Nucleus accumbens (tissue), 56 donors: ENCODE measurements at places on chromosomes 16 and 17.
A peak's percentile ranks its signal among the peaks of the same experiment; 100 is the strongest.

DNA sequence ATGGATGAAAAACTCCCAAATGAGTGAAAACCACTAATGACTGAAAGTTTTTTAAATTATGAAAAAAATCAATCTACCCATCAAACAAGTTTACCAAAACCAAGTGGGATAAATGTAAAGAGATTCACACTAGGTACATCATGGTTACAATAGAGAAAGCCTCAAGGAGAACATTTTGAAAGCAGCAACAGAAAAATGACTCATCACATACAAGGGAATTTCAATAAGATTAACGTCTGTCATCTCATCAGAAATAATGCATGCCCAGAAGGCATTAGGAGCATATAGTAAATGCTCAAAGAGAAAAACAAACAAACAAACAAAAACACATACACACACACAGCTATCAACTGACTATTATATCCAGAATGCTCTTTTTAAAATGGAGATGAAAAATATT lies 261.8 kb upstream of the KIF2B start:
- no peak for DNase-seq

DNA sequence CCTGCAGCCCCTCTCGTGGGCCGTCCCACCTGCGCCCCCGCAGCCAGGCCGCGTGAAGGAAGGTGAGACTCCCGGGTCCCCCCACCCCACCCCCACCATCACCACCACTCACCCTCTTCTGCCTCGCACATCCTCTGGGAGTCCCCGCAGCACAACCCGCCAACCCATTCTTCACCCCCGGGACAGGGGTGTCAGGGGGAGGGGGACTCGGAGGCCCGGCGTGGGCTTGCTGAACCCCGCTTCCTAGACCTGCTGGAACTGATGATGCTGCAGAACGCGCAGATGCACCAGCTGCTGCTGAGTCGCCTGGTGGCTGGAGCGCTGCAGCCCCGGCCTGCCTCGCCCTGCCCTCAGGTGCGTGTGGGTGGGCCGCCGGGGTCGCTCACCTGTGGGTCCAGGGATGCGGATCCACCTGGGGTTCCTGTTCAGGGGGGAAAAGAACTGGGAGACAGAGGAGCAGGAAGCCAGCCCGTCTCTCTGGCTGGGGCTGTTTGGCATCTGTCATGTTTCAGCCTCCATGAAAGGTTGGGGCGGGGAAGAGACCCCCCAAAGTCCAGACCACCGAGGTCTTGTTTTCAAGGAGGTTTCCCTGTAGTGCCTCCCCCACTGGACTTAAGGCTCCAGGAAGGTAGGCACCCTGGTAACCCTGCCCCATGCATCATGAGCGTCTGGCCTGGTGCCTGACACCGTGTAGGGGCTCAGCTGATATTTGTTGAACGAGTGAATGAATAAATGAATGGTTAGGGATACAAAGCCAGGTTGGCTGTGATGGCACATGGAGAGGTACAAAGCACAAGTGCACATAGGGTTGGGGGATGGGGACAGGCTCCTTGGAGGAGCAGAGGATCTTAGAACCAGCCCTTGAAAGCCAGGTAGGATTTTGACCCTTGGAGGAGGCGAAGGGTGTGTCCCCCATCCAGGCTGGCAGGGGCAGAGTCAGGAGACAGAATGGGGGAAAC lies 849 bp downstream of the PRR29 start:
- DNase-seq: no peak

GRCh38 chr17:79984045-79984840 lies 51.4 kb downstream of the TBC1D16 start:
- no peak for DNase-seq

DNA sequence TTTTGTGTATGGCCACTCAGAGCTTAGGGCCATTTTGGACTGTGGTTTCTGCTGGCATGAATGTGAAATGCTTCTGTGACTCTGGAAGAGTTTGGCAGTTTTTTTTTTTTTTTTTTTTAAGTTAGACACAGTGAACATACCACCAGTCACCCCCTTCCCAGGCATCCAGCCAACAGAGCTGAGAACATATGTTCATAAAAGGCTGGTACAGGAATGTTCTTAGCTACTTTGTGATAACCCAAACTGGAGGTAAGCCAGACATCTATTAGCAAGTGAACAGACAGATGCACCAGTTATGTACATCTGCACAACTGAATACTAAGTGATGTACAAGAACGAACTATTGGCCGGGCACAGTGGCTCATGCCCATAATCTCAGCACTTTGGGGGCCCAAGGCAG lies 92.7 kb downstream of the ABCC1 start:
- DNase-seq: no peak

DNA sequence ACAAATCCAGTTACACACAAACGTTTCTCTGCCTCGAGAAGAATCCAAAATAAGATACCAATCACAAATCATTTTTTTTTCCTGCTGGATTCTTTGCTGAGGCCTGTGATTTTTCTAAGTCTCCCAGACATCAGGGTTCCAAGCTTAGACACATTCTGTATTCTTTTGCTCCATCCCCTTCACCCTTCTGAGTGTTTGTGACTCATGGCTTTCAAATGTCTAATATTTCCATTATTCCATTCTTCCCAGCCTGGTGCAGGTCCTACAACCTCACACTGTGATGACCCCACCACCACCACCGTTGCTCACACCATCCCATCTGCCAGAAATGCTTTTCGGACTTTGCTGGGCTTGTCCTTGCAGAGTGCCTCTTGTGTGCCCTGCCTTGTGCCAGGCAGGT lies 480.1 kb downstream of the SOX9 start:
- DNase-seq: no peak

GRCh38 chr17:5769593-5770354 lies 185.5 kb upstream of the NLRP1 start:
- DNase-seq: no peak

GRCh38 chr17:17141860-17142552 lies 64.1 kb downstream of the PLD6 start:
- DNase-seq: peak; percentile 20

- DNase-seq: no peak
These were observed 2.5 kb downstream of the KRT17 start for GRCh38 chr17:41621916-41622315.

- no peak for DNase-seq
These were observed 38.0 kb downstream of the ABCA6 start for GRCh38 chr17:69103557-69104233.

- peak; percentile 70 for DNase-seq
These were observed 505 bp upstream of the COG1 start for GRCh38 chr17:73192206-73192893.

GRCh38 chr17:28700830-28701492 lies 10.7 kb downstream of the PROCA1 start:
- DNase-seq: no peak

DNA sequence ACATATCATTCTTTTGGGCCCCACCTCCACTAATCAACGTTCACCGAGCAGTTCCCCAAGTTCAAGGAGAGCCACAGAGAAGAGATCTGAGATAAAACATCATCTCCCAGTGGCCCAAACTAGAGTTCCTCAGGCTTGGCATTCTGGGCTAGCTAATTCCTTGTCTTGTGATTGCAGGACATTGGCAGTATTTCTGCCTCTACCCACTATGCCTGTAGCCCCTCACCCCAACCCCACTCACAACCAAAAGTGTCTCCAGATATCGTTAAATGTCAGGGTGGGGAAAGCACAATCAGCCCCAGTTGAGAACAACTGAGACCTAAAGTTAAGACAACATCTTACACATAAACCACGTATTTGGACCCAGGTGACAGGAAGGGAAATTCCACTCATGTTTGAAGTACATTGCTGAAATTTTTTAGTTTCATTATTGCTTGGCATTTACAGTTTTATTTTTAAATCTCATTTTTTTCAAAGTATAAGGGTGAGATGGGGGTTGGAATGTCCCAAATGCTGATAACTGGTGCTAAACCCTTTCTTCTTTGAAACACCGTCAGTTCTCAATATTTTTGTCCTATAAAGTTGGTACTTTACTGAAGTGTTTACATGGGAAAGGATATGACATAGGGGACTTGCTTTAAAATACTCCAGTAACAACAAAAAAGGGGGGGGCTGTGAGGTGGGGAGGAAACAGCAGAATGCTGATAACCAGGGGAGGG lies 13.6 kb downstream of the ZC3H7A start:
- DNase-seq: no peak

GRCh38 chr17:29686993-29687590 lies 64.4 kb upstream of the CORO6 start:
- DNase-seq: no peak

DNA sequence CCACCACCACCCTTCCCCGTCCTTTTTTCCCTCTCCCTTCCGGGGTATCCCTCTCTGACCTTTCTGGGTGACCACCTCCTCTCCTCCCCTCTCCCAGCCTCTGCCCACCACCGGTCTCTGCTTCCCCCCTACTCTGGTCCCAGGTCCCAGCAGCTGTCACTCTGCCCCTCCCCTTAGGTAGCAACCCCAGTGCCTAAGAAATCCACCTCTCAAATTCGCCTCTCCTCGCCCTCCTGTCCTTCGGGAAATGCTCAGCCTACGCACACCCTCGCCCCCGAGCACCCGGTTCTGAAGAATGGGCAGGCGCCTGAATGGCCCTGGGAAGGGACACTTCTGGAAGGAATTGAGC lies 775 bp upstream of the SP6 start:
- DNase-seq: no peak

GRCh38 chr16:20899071-20899470 lies 1.1 kb downstream of the DCUN1D3 start:
- no peak for DNase-seq

GRCh38 chr16:2686912-2687507 lies 4.7 kb downstream of the KCTD5 start:
- no peak for DNase-seq

GRCh38 chr16:11973070-11973469 lies 3.5 kb upstream of the SNX29 start:
- no peak for DNase-seq

- DNase-seq: peak; percentile 76
These were observed 100.4 kb downstream of the STX8 start for GRCh38 chr17:9475101-9475658.

GRCh38 chr17:77344038-77344437 lies 203.3 kb downstream of the SEC14L1 start:
- DNase-seq: no peak
